ENCODE measurements at places on chromosomes 16 and 17. TPM values are rescaled to one million over a fixed set of nuclear protein-coding genes. Genes with fewer than 3 reads are reported as not detected.

The DYNLRB2 gene
- polyA plus RNA-seq: 8.4 TPM

The TXNDC11 gene
- polyA plus RNA-seq: 31.2 TPM

The KCNJ18 gene
- not detected for polyA plus RNA-seq

The SLC9A5 gene
- 9.1 TPM for polyA plus RNA-seq

The ARHGAP27 gene
- polyA plus RNA-seq: 17.5 TPM

The USP43 gene
- polyA plus RNA-seq: 6.5 TPM

The CTRB2 gene
- 0.24 TPM for polyA plus RNA-seq

The HEATR9 gene
- polyA plus RNA-seq: not detected

The PITPNM3 gene
- polyA plus RNA-seq: 21.3 TPM

The YPEL2 gene
- 13.4 TPM for polyA plus RNA-seq

The OR4D1 gene
- 0.17 TPM for polyA plus RNA-seq

The KRT12 gene
- not detected for polyA plus RNA-seq

The CACNG5 gene
- 7.8 TPM for polyA plus RNA-seq

The ANKFN1 gene
- polyA plus RNA-seq: 14.5 TPM

The MRTFB gene
- polyA plus RNA-seq: 25.0 TPM

The KRTAP17-1 gene
- not detected for polyA plus RNA-seq

The RCVRN gene
- 1.3 TPM for polyA plus RNA-seq

The C16orf92 gene
- polyA plus RNA-seq: 0.76 TPM

The PPP1R27 gene
- polyA plus RNA-seq: 0.18 TPM

The TSNAXIP1 gene
- 20.0 TPM for polyA plus RNA-seq

The C16orf96 gene
- 0.71 TPM for polyA plus RNA-seq

The C16orf89 gene
- polyA plus RNA-seq: 71.9 TPM

Data from spinal cord (tissue), 10 donors.